Peyer's patch (tissue), 4 donors: ENCODE measurements at places on chromosomes 6 and 20. TPM values are rescaled to one million over a fixed set of nuclear protein-coding genes. Genes with fewer than 3 reads are reported as not detected.

DNA sequence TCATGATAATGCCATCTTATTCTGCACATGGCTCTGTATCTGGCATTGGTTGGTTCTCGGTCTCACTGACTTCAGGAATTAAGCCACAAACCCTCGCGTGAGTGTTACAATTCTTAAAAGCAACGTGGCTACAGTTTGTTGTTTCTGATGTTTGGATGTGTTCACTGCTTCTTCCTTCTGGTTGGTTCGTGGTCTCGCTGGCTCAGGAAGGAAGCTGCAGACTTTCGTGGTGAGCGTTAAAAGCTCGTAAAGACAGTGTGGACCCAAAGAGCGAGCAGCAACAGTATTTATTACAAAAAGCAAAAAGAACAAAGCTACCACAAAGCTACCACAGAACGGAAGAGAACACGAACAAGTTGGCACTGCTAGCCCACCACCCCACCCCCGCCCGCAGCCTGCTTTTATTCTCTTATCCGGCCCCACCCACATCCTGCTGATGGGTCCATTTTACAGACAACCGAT, 51.1 kb downstream of the MYLIP start:
- DNase-seq: no peak
- no peaks in the 10 kb centered on the region for H3K36me3 ChIP-seq
- no peak overlapping the region for H3K27ac ChIP-seq
- H3K4me1 ChIP-seq: no peaks in the 10 kb centered on the region

GRCh38 chr20:20092827-20093226, 40.5 kb downstream of the CFAP61 start:
- no peaks in the 10 kb centered on the region for H3K27me3 ChIP-seq
- no peaks in the 10 kb centered on the region for H3K4me1 ChIP-seq
- no peak for DNase-seq
- H3K27ac ChIP-seq: no peak overlapping the region

The PRRT1 gene
- not detected for total RNA-seq

The CCDC167 gene
- total RNA-seq: 28.1 TPM

GRCh38 chr20:54587408-54587807, 112.0 kb downstream of the DOK5 start:
- no peaks in the 10 kb centered on the region for H3K4me1 ChIP-seq
- no peak overlapping the region for H3K27ac ChIP-seq
- no peaks in the 10 kb centered on the region for H3K36me3 ChIP-seq
- no peak overlapping the region for H3K4me3 ChIP-seq
- no peak for DNase-seq
- H3K27me3 ChIP-seq: no peaks in the 10 kb centered on the region

- H3K4me3 ChIP-seq: no peak overlapping the region
- DNase-seq: no peak
- no peaks in the 10 kb centered on the region for H3K36me3 ChIP-seq
- no peak overlapping the region for H3K27ac ChIP-seq
- no peaks in the 10 kb centered on the region for H3K4me1 ChIP-seq
- H3K27me3 ChIP-seq: no peaks in the 10 kb centered on the region
These were observed 113.1 kb downstream of the SYNDIG1 start for GRCh38 chr20:24582373-24583168.

DNA sequence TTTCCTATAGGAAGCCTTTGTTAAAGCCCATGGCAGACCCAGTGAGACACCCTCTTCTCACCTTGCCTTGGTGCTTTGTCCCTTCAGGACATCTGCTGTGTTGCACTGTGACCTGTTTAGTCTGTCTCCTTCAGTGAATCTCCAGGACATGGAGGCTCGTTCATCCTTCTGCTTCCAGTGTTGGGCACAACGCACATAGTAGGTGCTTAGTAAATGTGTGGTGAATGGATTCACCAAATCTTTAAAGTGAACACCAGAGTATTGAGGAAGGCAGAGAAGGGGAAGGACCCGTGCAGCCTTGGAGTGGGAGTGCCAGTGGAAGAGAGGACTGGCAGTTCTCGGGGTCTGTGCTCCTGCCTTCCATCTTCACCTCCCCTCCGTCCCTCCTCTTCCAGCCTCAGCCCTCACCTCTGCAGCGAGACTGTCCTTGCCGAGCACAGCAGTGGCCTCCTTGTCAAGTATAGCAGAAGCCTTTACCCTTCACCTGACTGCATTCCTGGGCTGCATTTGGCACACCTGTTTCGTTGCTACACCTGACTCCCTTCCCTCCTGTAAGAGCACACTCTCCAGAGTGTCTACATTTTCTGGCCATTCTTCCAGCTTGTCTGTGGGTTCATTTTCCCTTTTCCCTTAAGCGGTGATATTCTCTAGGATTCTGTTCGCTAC, 49.2 kb downstream of the ARID1B start:
- no peak for DNase-seq
- peaks cover 8% of the 10 kb centered on the region for H3K36me3 ChIP-seq
- no peaks in the 10 kb centered on the region for H3K27me3 ChIP-seq
- H3K4me1 ChIP-seq: peaks cover 9% of the 10 kb centered on the region
- H3K27ac ChIP-seq: no peak overlapping the region
- no peak overlapping the region for H3K4me3 ChIP-seq

The OR12D3 gene
- total RNA-seq: not detected

The KCNS1 gene
- total RNA-seq: not detected

DNA sequence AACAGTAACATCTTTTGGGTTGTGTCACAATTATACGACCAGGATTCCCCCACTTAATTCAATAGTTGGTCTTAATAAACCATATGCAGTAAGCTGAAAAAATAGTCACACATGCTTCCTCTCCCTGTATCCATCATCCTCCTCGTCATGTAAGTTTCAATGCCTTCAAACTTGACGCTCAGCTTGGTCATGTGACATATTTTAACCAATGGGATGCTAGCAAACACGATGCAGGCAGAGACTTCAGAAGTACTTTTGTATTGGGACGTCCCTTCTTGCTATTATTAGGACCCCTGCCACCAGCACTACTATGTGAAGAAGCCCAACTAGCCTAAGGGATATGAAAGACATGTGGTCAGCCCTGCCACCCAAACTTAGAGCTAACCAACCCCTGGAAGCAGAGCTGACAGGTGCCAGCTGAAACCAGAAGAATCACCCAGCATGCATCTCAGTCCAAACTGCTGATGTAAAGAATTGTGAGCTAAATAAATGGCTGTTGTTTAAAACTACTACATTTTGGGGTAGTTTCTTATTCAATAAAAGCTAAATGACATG, 49.3 kb downstream of the CGA start:
- no peaks in the 10 kb centered on the region for H3K4me1 ChIP-seq
- H3K4me3 ChIP-seq: no peak overlapping the region
- H3K27ac ChIP-seq: no peak overlapping the region
- H3K27me3 ChIP-seq: no peaks in the 10 kb centered on the region
- H3K36me3 ChIP-seq: no peaks in the 10 kb centered on the region
